ENCODE measurements at places on chromosomes 3 and 15.

DNA sequence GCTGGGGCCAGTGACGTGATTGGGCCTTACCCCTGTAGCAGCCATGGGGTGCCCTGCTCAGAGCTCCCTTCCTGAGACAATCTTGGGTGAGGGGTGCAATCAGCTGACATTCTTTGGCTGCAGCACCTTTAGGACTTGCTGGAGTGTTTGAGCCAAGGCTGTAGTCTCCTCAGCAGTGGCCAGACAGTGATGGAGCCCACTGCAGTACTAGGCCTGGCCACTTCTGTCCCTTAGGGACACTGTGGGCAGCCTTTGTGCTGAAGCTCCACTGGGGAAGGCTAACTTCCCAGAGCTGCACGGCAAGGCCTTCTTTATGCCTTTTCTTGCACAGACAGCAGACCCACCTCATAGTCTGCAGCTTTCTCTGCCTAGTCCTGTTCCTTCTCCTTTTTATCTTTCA is 284.9 kb upstream of the IGF1R start:
- no peak for DNase-seq

DNA sequence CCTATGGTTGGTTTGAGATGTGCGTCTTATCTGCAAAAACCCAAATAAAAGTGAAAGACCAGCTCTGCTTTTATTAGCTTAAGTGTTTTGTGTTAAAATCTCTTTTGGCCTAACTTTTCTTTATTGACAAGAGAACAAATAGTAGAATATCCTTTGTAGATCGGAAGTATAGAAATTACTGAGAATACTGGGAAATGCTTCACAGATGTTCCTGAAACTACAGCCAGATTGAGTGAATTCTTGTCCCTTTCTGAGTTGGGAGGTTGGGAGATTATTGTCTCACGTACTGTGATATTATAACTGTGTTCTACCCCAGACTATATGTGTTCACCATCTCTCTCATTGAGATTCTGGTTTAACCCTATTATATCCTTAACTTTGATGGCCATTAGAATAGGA is 21.7 kb downstream of the RAB8B start:
- DNase-seq: no peak

GRCh38 chr3:124772081-124772831 is 42.0 kb downstream of the UMPS start:
- no peak for DNase-seq

DNA sequence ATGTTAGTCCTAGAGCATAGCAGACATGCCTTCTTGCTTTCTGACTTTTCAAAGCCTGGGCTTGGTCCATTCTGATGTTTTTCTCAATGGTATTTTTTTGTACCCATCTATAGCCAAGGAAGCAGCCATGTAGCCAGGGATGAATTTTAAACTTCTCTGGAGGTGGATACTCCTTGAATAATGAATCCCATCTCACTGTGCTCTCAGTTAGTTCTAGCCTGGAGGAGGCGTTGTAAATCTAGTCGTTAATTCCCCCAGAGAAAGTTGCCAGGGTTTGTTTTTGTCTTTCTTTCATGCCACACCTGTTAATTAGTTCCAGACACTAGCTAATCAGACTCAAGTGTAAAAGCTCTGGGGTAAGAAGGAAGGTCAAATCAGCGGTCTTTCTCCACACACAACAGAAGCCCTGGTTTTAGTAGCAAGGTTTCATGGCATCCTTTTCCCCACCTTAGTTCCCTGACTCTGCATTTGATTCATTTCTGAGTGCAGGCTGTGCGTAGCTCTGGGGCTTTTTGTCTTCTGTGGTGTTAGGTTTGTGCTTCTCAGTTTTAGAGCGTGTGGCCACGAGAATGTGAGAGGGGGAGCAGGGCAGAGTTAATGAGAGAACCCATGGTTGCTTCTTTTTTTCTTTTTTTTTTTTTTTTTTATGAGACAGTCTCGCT is 19.7 kb downstream of the PTPRG start:
- DNase-seq: no peak

DNA sequence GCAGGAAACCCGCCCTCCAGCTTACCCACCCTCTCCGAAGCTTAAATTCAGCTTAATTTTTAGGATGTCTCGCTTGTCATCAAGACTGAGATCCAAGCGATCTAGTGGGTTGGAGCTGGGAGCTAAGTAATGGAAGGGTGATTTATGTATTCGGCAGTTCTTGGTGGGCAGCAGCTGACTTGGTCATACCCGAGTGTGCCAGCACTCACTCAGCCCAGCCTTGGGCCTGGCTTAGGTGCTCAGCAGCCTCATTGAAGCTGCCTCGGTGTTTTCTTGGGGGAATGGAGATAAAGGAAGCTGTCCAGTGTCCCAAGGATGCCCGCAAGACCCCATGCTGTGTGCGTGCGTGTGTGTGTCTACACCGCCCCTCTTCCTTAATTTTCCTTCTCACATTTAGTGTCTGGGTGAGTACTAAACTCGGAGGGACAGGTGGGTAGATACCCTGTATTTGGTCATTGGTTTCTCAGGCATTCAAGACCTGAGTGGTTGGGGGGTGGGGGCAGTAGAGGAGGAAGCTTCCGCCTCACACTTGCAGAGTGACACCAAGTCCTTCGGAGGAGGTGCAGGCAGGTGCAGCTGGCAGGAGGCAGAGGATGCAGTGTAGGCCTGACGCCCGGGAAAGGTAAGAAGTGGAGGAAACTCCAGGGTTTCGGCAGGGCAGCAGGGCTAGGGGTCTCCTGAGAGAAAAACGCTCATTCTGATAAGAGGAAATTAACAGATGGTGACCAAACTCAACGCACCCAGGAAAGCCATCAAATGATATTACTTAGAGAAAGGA is 92.8 kb downstream of the PCSK6 start:
- DNase-seq: no peak

DNA sequence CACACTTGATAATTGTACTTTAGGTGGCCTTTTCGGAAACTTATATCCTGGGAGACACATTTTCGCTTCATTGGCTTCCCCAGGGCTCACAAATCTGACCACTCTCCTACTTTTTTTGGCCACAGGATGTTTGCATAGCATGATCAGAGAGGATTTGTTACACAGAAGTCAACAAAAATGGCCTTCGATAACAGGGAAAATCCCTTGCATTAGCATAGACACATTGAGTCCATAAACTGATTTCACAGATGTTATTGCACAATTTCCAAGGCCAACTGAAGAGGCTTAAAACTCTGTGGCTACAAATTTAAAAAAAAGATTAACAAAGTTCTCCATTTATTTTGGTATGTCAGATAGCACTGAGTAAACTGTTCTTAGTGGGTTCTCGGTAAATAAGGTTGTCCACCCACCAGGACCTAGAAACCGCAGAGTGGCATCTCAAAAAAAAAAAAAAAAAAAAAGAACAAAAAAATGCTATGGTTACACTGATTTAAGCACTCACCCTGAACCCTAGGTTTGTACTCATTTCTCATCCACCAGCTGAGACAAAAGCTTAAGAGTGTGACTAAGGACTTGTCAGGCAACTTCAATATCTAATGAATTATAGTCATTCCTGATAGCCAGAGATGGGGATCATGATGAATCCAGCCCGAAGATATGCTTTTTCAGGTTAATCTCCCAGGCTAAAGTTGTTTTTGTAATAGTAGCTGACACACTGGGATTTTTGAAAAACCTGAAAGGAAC is 188.9 kb upstream of the SYNPR start:
- no peak for DNase-seq

Measured in stimulated activated CD8-positive, alpha-beta memory T cell treated with anti-CD3 and anti-CD28 coated beads, Interleukin-4, amount 100 ng/mL, for 4 hours (primary cell).